ENCODE measurements at places on chromosomes 16 and 17. TPM values are rescaled to one million over a fixed set of nuclear protein-coding genes. Genes with fewer than 3 reads are reported as not detected.

Gene BAIAP3
- total RNA-seq = 15.9 TPM

Gene LRRC37A3
- 11.9 TPM for total RNA-seq

Gene NLRC5
- 46.4 TPM for total RNA-seq

Gene MLYCD
- total RNA-seq = 9.1 TPM

Gene KRT33B
- total RNA-seq = not detected

Gene WSCD1
- total RNA-seq = 3.7 TPM

Gene CLEC10A
- 5.2 TPM for total RNA-seq

Gene HOXB1
- total RNA-seq = not detected

GRCh38 chr17:51848451-51848850 lies 310.1 kb downstream of the CA10 start:
- no peak for DNase-seq
- no peaks in the 10 kb centered on the region for H3K36me3 ChIP-seq
- no peak overlapping the region for H3K27ac ChIP-seq
- no peak overlapping the region for H3K4me3 ChIP-seq
- H3K27me3 ChIP-seq = no peaks in the 10 kb centered on the region
- no peaks in the 10 kb centered on the region for H3K4me1 ChIP-seq

- no peak overlapping the region for H3K4me3 ChIP-seq
- no peaks in the 10 kb centered on the region for H3K4me1 ChIP-seq
- no peak overlapping the region for H3K27ac ChIP-seq
- H3K27me3 ChIP-seq = no peaks in the 10 kb centered on the region
- DNase-seq = no peak
These were observed 205.9 kb downstream of the MAP2K6 start for GRCh38 chr17:69620363-69620762.

DNA sequence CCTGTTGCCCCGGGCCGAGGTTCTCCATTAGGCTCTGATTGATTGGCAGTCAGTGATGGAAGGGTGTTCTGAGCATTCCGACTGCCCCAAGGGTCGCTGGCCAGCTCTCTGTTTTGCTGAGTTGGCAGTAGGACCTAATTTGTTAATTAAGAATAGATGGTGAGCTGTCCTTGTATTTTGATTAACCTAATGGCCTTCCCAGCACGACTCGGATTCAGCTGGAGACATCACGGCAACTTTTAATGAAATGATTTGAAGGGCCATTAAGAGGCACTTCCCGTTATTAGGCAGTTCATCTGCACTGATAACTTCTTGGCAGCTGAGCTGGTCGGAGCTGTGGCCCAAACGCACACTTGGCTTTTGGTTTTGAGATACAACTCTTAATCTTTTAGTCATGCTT lies 74.2 kb downstream of the HAPSTR1 start:
- no peaks in the 10 kb centered on the region for H3K27me3 ChIP-seq
- no peak overlapping the region for H3K4me3 ChIP-seq
- no peaks in the 10 kb centered on the region for H3K4me1 ChIP-seq
- H3K27ac ChIP-seq = no peak overlapping the region
- DNase-seq = peak; percentile 87

DNA sequence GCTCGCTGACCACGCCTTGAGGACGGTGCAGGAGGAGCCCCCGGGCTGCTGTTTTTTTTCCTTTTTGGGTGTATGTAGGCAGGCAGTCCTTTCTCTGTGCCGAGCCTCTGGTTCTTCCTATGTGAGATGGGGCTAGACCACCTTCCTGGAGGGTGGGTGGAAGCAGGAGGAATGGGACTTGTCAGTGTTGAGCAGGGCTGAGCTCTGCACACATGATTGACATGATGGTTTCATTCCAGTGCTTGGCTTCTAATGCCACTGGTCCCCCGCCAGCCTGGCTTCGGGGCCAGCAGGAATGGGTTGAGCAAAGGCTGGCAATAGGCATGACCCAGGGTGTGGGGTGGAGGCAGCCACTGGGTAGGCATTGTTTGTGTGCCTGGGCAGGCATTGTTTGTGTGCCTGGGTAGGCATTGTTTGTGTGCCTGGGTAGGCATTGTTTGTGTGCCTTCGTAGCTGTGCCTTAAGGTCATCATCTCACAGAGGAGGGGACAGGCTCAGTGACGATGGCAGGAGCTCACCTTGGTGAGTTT lies 14.2 kb upstream of the ADCY7 start:
- no peak overlapping the region for H3K4me3 ChIP-seq
- H3K27me3 ChIP-seq = no peaks in the 10 kb centered on the region
- H3K27ac ChIP-seq = no peak overlapping the region
- no peak for DNase-seq
- peaks cover 5% of the 10 kb centered on the region for H3K4me1 ChIP-seq

DNA sequence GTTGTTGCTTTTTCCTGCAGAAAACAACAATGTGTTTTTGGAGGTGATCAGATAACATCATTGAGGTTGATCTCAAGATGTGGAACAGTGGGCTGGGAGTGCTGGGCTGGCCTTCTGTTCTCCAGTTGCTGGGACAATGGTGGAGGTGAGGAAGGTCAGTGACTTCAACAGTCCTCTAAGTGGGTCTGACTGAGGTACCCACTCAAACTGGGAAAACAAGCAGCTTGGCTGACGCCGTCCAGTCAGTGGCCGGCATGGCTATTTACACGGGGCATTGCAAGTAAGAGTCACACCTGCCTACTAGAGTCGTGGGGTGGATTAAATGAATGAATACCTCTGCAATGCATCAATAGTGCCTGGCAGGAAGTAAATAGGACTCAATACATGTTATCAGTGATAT lies 386.7 kb upstream of the ZFHX3 start:
- H3K4me1 ChIP-seq = no peaks in the 10 kb centered on the region
- H3K4me3 ChIP-seq = no peak overlapping the region
- DNase-seq = no peak
- H3K36me3 ChIP-seq = no peaks in the 10 kb centered on the region

GRCh38 chr16:65548470-65548869 lies 426.6 kb upstream of the CDH11 start:
- DNase-seq = no peak
- no peak overlapping the region for H3K27ac ChIP-seq
- H3K4me1 ChIP-seq = peaks cover 25% of the 10 kb centered on the region
- no peak overlapping the region for H3K4me3 ChIP-seq
- no peaks in the 10 kb centered on the region for H3K27me3 ChIP-seq
- H3K36me3 ChIP-seq = no peaks in the 10 kb centered on the region

DNA sequence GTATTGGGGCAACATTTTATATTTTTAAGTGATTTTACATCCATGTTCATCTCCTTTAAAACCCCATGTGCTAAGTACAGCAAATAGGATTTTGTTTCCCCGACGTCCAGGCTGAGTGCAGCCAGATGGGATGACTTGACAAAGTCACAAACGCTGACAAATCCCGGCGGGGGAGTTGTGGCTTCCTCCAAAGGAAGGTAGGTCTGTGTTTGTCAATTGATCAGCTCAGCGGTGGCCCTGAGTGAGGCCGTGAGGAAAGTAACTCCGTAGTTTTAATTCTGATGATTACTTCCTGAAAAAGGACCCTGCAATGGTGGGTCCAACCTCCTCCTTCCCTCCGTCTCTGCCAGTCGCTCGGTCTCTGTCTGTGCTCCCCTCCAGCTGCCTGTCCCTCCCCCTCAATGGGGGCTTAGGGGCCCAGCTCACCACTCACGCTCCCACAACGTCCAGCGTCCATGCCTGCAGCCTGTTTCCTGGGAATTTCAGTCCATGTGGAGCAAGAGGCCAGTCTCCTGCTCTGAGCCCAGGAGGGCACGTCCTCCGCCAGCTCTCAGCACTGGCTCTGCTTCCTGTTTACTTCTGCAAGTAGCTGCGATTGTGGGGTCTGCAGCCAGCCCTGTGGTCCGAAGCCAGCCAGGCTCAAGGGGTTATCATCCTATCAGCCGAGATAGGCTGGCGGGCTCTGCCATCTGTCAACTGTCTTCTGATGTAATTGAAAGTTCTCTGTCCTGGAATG lies 209.4 kb upstream of the FOXF1 start:
- peak overlapping the region; percentile 78 for H3K27ac ChIP-seq
- H3K27me3 ChIP-seq = peaks cover 5% of the 10 kb centered on the region
- peak; percentile 89 for DNase-seq
- peaks cover 4% of the 10 kb centered on the region for H3K4me1 ChIP-seq
- H3K36me3 ChIP-seq = no peaks in the 10 kb centered on the region

- no peaks in the 10 kb centered on the region for H3K36me3 ChIP-seq
- H3K4me1 ChIP-seq = peaks cover 22% of the 10 kb centered on the region
- no peak overlapping the region for H3K4me3 ChIP-seq
- H3K27ac ChIP-seq = no peak overlapping the region
- no peaks in the 10 kb centered on the region for H3K27me3 ChIP-seq
These were observed 95.3 kb downstream of the SOCS1 start for GRCh38 chr16:11160676-11161115.

DNA sequence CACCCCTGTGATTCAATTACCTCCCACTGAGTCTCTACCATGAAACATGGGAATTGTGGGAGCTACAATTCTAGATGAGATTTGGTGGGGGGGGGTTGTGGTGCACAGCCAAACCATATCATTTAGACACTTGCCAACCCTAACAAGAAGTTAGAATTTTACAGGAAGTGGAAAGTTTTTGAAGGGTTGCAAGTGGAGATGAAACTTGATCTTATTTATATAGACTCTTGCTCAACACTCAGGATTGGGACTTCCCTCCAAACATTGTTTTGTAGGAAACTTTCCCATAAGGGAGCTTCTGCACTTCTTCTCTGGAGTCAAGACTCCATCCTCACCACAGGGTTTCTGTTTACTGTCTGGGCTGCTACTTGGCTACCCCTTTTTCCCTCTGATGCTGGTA lies 266.7 kb upstream of the CDH11 start:
- H3K27ac ChIP-seq = no peak overlapping the region
- no peaks in the 10 kb centered on the region for H3K36me3 ChIP-seq
- H3K27me3 ChIP-seq = no peaks in the 10 kb centered on the region
- peaks cover 3% of the 10 kb centered on the region for H3K4me1 ChIP-seq

GRCh38 chr16:79071424-79071823 lies 529.1 kb downstream of the MAF start:
- no peak overlapping the region for H3K4me3 ChIP-seq
- H3K4me1 ChIP-seq = peaks cover 12% of the 10 kb centered on the region
- H3K27ac ChIP-seq = no peak overlapping the region
- DNase-seq = peak; percentile 71
- H3K27me3 ChIP-seq = no peaks in the 10 kb centered on the region

- H3K4me3 ChIP-seq = no peak overlapping the region
- peaks cover 31% of the 10 kb centered on the region for H3K4me1 ChIP-seq
- DNase-seq = peak; percentile 84
- H3K36me3 ChIP-seq = no peaks in the 10 kb centered on the region
These were observed 119.7 kb downstream of the SNX29 start for GRCh38 chr16:12096157-12096777.

DNA sequence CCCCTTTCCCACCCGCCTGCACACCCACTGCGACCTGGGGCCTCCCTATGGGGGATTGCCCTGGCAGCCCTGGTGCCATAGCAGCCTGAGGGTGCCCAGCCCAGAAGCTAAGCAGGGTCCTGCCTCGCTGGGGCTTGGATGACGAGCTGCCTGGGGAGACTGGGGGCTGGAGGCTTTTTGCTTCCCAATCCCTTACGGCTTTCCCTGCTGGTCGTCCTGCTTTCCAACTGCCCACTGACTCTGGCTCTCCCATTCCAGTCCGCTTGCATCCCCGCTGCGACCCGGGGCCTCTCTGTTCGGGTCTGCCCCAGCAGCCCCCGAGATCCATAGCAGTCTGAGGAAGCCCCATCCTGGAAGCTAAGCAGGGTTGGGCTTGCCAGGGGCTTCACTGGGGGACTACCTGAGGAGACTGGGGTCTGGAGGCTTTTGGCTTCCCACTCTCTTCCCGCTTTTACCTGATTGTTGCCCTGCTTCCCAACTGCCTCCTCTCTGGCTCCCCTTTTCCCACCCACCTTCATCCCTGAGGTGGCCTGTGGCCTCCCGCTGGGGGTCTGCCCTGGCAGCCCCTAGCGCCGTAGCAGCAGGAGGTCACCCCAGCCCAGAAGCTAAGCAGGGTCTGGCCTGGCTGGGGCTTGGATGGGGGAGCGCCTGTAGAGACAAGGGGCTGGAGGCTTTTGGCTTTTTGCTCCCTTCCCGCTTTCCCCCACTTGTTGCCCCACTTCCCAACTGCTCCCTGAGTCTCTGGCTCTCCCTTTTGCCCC lies 2292.8 kb downstream of the TP53TG3F start:
- no peak overlapping the region for H3K27ac ChIP-seq
- no peak for DNase-seq
- no peaks in the 10 kb centered on the region for H3K36me3 ChIP-seq
- no peaks in the 10 kb centered on the region for H3K27me3 ChIP-seq

DNA sequence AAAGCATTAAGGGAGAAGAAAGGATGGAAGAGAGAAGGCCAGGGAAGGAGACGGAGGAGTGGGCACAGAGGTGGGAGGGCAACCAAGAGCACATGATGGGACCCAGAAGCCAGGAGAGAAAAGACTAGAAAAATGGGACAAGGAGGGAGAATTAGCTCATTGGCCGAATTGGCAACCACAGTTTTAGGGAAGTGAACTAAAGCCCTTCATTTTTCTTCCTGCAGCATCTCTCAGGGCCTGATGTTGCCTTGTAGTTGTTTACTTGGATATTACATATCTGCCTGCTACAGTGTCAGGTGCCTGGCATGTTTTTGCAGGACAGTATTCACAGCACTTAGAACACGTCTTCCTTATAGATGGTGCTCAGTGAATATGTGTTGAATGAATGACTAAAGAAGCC lies 19.0 kb downstream of the EMP2 start:
- H3K4me3 ChIP-seq = no peak overlapping the region
- peaks cover 36% of the 10 kb centered on the region for H3K4me1 ChIP-seq
- H3K27me3 ChIP-seq = no peaks in the 10 kb centered on the region
- H3K36me3 ChIP-seq = peaks cover under 1% of the 10 kb centered on the region
- H3K27ac ChIP-seq = peak overlapping the region; percentile 13

- no peaks in the 10 kb centered on the region for H3K4me1 ChIP-seq
- DNase-seq = no peak
- peaks cover 7% of the 10 kb centered on the region for H3K36me3 ChIP-seq
These were observed 96.0 kb downstream of the CHD9 start for GRCh38 chr16:53150769-53151168.

DNA sequence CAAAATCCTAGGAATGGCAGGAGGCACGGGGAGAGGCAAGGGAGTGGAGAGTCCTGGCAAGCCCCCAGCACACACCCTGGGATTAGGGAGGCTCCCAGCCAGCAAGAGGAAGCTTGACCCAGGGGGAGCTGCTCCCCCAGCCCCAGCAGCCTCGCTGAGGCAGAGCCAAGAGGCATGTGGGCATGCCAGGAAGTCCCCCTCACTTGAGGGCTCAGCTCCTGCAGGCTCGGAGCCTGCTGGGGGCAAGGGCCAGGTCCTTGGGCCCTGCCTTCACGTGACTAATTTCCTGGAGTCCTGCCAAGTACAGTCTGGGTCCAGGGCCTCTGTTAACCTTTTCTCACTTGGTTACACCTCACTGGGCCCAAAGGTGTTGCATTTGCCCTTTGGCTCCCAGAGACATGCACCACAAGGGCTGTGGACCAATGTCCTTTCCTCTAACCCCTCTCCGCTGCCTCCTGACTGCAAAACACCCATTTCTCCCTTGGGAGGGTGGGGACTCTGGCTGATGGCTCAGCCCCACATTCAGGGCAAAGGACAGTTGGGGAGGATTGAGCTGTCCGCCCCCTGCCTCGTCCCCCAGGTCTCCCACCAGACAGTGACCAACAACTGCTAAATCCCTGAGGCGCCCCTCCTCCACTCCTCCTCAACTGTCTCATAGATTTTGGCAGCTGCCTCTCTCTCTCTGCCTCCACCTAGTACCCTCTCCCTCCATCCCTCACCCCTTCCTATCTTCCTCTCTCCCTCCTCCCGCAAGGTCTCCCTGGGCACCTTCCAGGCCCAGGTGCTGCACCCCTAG lies 4.4 kb upstream of the SLC47A2 start:
- no peak overlapping the region for H3K27ac ChIP-seq
- DNase-seq = peak; percentile 11
- H3K4me3 ChIP-seq = no peak overlapping the region
- no peaks in the 10 kb centered on the region for H3K36me3 ChIP-seq
- H3K27me3 ChIP-seq = no peaks in the 10 kb centered on the region

GRCh38 chr17:43924558-43924957 lies 17.2 kb upstream of the MPP2 start:
- H3K27ac ChIP-seq = no peak overlapping the region
- no peaks in the 10 kb centered on the region for H3K4me1 ChIP-seq
- no peak overlapping the region for H3K4me3 ChIP-seq
- no peak for DNase-seq
- H3K36me3 ChIP-seq = no peaks in the 10 kb centered on the region
